ENCODE measurements at places on chromosomes 5 and 9. TPM values are rescaled to one million over a fixed set of nuclear protein-coding genes. Genes with fewer than 3 reads are reported as not detected.

Gene BARX1
- 0.37 TPM for total RNA-seq

Gene PHF24
- total RNA-seq = 0.30 TPM

DNA sequence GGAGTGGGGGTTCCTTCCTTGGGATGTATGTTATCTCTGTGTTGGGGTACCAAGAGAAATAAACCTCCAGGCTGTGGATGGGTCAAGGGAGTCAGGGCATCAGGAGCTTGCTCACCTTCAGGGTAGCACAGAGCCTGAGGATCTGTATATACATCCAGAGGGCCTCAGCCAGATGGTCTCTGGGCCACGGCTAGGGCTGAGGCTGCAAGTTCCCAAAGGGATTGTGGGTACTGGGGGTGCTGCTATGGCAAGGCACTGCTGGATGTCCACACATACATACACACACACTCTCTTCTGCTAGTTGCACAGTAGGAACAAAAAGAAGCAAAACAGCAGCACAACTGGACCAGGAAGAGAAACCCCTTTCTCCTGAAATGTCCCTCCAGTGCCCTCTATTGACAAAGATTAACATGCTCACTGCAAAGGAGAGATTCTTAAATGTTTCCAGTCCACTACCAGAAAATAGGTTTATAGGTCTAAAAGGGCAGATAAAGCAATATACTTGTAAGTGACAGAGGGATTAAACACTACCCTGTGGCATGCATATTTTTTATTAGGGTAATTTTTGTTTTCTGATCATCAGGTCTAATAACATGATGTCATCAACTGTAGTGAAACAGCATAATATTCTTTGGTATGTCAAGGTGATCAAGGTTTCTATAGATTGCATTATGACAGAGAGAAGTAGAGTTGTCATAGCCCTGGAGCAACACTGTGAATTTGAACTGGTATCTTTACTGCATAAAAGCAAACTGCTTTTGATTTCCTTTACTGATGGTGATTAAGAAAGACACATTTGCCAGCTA, 56.3 kb upstream of the KCNN2 start:
- no peak for ATAC-seq

- no peak for ATAC-seq
These were observed 90.5 kb upstream of the NIPAL4 start for GRCh38 chr5:157369507-157369906.

DNA sequence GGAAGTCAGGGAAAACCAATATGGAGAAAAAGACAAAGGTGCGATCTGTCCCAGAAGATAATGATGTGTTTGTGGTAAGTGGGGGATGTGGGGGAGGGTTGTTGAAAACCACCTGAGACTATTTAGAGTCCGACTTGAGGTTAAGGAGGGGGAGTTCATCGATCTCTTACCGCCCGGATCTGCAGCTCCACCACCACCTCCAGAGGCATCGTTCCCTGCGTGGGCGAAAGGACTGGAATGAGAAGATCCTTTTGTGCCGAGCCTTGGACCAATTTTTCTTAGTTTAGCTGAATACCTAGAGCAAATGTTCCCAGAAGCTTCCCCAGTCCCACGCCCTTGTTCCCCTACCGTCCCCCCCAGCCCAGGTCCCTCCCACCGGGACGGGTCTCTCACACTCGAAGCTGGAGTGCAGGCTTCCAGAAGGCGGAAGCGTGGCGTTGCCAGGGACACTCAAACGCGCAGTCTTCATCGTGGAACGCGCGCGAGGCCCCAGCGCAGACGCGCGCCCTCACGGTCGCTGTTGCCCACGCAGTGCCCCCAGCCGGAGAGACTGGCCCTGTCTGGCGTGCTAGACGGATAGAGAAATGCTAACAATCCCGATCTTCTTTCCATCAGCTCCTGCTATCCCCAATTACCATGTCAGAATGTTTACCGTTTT, at the start of gene SPATA6L:
Gene SPATA6L (minus strand): TSS at position 439 of the 658 bp plus-strand sequence. CDS start 230 bp downstream, at position 209.
- ATAC-seq = peak; percentile 39

DNA sequence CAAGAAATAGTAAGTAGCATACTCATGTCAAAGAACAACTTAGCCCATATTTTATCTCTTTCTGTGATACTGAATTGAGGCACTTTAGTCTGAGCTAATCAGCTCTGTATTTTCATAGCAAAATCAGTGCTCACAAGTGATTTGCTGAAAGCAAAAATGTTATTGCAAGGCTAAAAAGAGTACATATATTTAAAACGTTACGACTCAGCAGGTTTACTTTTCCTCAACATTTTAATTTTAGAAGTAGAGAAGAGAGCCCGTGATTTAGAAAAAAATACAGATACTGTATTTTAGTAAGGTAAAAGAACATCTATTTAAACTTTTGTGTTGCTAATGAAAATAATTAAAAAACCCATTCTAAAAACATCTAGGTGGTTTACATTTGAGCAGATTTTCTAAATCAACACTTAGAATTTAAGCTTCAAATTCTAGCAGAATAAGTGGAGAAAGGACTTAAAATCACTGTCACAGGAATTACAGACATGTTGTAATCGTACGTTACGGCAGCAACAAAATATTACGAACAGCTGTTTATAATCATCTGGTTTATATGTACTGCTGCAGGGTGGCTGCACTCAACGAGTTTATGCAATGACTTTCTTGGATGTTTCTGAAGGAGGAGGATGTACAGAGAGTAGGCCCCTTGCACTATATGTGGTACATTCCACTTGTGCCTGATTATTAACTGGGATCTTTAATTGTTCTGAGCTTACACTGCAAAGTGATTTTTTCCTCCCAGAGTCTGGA, 20.1 kb downstream of the SREK1 start:
- no peak for ATAC-seq

DNA sequence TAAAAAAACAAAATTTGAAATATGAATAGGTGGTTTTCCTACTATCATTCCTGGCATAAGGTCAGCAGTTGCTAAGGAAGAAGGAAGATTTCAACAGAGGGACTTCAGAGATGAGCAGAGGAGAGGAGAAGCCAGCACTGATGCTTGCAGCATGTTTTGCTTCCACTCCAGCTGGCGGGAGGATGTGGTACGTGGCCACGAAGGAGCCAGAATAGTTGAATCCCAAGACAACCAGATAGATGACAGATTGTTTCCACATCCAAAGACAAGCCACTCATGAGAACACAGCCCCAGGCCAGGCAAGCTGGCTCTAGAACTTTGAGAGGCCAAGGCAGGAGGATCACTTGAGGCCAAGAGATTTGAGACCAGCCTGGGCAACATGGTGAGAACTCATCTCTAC, 15.1 kb downstream of the TIMD4 start:
- no peak for ATAC-seq

DNA sequence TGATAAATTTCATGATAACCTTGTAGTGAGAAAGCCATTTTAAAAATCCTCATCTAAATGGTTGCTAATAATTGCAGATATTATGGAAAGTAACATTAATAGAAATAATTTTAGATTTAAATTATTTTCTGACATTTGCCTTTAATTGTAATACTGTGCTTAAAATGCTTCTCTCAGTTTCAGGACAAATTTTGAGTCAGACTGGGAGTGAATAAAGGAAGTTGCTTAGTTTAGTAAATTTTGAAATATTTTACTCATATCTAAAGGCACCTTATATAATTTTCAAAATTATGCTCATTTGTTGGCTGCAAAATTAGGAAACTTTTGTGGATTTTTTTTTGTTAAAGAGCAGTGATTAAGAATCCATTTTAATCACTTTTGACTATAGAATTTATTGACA, 93.8 kb downstream of the CSNK1G3 start:
- ATAC-seq = no peak

DNA sequence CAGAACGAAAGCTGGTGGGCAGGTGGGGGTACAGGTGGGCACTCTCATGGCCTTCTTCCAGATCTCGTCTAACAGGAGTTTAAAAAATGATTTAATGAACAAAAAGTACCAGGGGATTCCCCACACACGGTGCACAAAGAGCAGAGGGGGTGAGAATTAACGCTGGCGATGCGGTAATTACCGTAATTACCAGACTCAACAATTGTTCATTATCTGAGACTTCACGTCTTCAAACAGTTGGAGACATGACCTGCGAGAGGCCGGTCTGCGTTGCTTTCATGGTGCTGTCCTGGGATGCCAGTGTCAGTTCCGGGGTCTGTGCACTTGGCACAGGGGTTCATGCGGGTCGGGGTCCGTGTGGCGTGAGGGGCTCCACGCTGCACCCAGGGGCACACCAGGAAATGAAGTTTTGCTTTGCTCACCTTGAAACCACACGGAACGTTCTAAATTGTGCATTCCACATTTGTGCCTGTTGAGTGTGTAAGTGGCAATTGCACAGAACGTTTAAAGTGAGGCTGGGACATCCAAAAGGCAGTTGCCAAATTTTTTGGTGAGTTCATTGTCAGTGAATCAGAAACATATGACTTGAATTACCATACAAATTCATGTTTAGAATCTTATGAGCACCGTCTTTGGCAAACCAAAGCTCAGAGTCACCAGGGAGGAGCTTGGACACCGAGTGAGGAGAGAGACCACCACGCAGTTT, 256.4 kb upstream of the IRX1 start:
- no peak for ATAC-seq

DNA sequence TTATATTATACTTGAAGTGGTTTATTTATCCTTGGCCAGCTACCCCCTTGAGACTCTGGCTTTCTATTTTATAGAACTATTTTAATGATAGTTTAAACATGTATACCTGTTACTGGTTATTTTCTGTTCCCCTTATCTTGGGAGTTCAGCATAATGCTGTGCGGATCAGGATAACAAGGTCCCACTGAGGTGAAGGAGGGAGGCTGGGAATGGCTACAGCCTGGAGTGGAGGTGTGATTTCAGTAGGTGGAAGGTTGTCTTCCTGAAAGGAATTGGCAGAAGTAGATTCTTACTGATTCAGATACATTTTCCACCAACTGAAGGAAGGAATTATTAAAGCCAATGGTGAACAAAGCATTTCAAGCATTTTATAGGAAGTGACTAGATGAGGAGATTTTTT, 38.9 kb downstream of the PAM start:
- ATAC-seq = no peak

GRCh38 chr5:168434001-168434400, 52.3 kb upstream of the RARS1 start:
- no peak for ATAC-seq
